ENCODE measurements at places on chromosomes 2 and 18.

DNA sequence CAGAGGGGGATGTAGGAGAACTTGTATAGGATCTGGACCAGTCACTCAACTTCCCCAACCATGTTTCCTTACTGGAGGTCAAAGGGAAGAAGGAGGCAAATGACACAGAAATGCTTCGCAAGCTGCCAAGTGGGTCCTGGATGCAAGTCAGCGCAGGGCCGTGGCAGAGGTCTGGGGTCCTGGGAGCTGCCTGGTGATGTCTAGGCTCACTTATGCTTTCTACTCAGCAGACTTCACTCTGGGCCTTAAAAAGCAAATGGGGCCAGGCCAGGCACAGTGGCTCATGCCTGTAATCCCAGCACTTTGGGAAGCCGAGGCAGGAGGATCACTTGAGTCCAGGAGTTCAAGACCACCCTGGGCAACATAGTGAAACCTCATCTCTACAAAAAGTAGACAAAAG, 19.9 kb downstream of the HS1BP3 start:
- DNase-seq = no peak

DNA sequence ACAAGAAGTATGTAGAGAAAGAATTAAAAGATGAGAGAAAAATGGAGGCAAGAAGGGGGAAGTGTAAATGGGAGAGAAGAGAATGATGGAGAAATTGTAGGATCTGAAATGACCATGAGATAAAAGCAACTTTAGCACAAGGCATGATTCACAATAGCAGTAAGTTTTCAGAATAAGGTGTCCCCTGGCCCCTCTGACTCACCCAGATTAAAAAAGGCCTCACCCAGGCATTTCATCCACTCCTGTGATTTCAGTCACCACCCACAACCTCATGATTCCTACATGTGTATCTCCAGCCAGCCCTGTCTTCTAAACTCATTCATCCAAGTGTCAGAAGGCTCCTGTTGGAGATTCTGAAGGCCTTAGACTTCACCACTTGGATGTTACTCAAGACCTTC, 56.6 kb downstream of the SP100 start:
- no peak for DNase-seq

DNA sequence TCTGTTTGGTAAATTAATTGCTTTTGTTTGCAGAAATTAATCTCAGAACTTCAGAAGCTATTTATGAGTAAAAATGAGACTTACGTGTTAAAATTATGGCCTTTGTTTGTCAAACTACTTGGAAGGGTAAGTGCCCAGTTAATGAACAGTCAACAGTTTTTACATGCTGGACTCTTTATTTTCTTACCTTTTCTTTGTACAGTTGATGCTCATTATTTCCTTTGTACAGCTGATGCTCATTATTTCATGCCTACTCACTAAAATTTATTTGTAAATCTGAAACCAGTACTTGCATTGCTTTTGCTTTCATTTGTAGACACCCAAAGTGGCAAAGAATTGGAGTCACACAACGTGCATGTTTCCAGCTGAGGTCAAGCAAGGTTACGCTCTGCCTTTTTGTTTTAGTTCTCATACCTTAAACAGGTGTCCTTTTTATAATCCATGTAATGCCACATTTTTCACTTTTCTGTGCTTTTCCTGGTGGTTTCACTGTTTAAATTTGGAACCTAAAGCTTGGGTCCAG, 13.3 kb downstream of the RIF1 start:
- no peak for DNase-seq

DNA sequence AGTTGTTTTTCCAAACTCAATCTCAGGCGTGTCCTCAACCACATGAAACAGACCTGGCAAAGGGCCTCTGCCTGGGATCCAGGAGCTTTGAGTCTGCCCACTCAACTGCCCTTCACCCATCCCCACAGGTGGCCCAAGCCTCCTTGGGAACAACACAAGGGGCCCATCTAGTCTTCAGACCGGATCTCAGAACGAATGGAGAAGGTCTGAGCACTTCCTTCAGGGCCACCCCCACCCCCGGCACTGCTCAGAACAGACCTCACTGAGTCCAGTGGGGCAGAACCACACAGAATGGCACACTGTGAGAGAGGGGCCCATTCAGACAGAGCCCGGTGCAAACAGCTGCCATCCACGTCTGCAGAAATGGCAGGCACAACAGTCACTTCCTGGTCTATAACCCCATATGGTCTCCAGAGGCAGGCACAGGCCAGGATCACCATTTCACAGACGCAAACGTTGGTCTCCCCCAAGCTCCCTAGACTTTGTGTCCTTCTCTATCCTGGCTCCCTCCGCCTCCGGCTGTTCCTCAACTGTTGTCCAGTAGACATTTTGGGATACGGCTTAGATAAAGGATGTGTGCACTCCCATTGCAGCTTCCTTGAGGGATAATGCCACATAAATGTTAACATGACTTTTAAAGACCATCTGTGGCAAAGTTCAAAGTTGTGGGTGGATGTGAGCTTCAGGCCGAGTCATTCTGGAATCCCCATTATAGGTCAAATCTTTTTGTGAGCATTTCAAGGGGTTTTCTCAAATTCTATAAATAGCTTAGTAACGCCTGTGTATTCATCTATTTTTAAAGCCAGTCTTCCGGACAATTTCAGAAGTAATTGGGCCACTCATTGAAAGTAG, 149.7 kb downstream of the SMAD7 start:
- no peak for DNase-seq

DNA sequence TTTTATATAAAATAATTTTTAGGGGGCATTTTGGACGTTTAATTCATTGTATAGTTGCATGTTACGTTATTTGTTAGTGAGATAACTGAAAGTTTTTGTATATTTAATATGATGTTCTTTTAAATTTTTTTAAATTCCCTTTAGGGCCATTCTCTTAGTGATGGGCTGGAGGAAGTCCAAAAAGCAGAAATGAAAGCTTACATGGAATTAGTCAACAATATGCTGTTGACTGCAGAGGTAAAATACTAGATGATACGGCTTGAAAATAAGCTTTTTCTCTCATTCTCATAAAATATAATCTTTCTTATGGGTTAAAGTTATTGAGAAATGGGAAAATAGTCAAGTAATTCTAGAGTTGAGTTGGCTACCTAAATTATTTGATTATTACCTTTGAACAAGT, 58.9 kb downstream of the MTX2 start:
- DNase-seq = no peak

- no peak for DNase-seq
These were observed 735.4 kb upstream of the FANCL start for GRCh38 chr2:58976375-58977071.

GRCh38 chr2:63300835-63301234, 250.2 kb downstream of the OTX1 start:
- no peak for DNase-seq

DNA sequence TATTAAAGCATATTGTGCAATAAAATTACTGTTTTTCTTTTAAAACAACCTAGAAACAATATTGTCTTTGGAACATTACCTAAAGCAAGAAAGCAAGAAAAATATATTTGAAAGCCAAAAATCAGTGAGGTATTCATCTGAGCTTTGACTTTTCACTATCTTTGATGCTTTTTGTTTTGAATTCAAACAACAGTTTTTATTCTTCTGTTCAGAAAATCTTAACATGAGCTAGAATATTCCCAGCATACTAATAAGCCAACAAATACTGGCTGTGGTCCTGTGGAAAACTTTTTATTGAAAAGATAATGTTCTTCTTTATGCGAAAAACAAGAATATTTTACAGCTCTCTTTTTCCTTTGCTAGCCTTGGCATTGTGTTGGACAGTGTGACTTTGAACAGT, 19.8 kb downstream of the FAM171B start:
- peak; percentile 43 for DNase-seq

GRCh38 chr18:40063488-40063887, 1891.5 kb upstream of the PIK3C3 start:
- DNase-seq = no peak

DNA sequence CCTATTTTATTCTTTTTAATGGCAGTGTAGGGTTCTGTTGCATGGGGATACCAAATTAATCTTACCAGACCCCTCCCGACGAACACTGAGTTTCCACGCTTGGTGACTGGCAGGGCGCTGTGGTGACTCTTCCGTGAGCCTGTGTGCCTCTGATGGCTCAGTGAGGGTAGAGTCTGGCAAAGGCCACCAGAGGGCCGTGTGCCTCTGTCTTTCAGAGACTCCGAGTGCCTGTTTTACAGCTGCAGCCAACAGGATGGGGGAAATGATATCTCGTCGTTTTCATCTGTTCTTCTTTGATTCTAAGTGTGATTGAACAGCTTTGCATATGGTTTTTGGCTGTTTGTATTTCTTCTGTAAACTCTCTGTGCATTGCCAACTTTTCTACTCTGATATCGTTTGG, 99.8 kb downstream of the ZNF236 start:
- DNase-seq = peak; percentile 35

GRCh38 chr2:238599549-238600505, 173.1 kb downstream of the ASB1 start:
- no peak for DNase-seq

GRCh38 chr2:144323946-144324345, 196.0 kb downstream of the ZEB2 start:
- DNase-seq = no peak

- no peak for DNase-seq
These were observed 1464.7 kb upstream of the ZEB2 start for GRCh38 chr2:145984580-145984979.

- DNase-seq = no peak
These were observed 38.8 kb upstream of the ERMN start for GRCh38 chr2:157364257-157364974.

DNA sequence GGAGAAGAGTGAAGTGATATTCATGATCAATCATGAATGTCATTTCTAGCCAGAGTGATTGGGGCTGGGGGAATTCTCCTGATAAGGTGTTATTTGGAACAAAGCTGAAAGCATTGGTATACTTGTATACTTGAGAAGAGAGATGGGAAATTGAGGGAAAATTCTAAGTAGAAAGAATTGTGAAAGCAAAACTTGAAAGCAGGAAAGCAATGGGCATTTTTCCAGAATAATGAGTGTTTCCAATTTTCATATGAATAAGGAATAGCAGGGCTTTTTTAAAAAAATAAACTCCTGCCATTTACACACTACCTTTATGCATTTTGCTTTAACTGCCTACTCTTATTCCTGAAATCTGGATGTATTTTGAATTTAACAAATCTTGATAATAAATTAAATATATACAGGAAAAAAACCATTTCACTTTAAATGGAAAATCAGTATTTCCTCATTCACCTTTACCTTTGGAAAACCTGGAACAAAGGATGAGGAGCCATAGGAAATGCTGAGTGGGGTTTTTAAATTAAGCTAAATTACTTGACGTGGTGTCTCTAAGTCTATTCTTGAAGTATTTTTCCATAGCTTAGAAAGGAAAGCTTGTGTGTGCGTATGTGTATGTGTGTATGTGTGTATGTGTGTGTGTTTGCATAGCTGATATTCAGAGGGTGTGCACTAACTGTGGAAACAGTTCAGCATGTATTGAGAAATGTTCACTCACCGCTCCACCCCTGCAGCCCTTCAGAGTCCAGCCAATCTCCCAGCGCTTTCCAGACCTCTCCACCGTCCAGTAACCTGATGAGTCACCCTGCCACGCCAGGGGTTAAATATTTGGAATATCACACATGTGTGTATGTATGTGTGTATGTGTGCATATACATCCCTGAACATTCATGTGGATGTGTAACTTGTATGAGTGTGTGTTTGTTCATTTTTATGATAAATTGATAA, 427.3 kb downstream of the THSD7B start:
- peak; percentile 5 for DNase-seq

DNA sequence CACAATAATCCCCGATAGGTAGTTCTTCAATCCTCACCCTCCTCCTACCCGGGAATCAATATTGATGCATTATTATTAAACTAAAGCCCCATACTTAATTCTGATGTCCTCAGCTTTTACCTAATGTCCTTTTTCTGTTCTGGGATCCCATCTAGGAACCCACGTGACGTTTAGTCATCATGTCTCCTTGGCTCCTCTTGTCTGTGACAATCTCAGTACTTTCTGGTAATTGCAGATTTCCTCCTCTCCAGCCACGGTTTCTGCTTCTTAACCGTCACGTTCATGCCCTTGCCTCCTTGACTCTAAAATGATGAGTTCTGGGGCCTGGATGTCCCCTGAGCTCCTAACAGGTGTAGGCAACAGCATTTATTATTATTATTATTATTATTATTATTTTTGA, 2.9 kb upstream of the DGKD start:
- no peak for DNase-seq

- no peak for DNase-seq
These were observed 57.4 kb downstream of the MYO1B start for GRCh38 chr2:191302459-191303139.

GRCh38 chr2:49715597-49715996, 561.3 kb upstream of the FSHR start:
- no peak for DNase-seq

GRCh38 chr2:71453404-71454220, at the start of gene DYSF:
Gene DYSF, plus strand, starts transcription at chr2:71453561.
- peak; percentile 52 for DNase-seq

DNA sequence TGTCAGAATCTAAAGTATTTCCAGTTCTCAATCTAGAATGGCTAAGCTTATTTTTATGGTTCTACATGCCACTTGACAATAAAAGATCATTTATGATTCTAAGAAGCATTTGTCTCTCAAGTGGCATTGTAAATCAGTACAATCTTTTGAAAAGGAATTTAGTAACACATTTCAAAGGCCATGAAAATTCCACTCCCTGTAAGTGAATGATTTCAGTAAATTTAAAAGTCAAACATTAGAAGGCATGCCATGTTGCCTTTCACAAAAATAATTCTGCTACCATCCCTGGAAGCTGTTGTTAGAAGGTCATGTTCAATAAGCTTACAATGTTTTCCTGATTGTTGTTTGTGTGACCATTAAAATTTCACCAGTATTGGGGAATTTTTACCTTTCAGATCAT, 142.9 kb downstream of the RPIA start:
- no peak for DNase-seq

- no peak for DNase-seq
These were observed 32.0 kb upstream of the NYAP2 start for GRCh38 chr2:225367482-225367881.

DNA sequence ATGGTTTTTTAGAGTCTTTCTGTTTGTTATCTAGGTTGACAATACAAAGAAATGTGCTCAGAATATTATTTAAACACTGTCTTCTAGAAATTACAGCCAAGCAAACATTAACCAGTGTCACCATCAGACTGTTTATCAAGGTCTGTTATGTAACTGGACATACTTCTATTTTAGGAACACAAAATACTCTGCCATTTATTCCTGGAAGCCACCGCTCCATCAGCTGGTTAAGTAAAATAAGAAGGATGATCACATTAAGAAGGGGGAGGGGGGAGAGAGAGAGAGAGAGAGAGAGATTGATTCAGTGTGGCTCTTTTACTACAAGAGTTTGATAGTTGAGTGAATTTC, 47.9 kb downstream of the MBP start:
- DNase-seq = no peak

- DNase-seq = no peak
These were observed 9.1 kb downstream of the MAT2A start for GRCh38 chr2:85547859-85548607.

DNA sequence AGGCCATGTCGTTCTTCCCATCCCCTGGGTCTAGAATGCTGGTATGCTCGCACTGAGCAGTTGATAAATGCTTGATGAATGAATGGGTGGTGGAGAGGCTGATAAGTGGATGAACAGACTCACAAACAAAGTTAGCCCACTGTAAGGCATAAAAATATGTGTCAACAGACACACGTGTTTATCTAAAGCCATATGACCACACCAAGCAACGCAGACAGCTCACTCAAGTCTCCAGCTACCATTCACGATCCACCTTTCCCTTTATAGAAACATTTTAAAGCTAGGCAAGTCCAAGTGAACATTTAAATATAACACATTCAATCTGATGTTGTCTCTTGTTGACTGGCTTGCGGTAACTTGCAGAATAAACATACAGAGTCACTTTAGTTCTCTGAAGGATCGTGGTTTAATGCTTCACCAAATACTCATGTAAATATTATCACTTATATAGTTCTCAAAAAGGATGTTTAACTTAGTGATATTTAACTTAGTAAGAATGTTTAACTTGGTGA, 105.5 kb downstream of the NOL10 start:
- no peak for DNase-seq
